ENCODE measurements at places on chromosomes 3 and 15.

DNA sequence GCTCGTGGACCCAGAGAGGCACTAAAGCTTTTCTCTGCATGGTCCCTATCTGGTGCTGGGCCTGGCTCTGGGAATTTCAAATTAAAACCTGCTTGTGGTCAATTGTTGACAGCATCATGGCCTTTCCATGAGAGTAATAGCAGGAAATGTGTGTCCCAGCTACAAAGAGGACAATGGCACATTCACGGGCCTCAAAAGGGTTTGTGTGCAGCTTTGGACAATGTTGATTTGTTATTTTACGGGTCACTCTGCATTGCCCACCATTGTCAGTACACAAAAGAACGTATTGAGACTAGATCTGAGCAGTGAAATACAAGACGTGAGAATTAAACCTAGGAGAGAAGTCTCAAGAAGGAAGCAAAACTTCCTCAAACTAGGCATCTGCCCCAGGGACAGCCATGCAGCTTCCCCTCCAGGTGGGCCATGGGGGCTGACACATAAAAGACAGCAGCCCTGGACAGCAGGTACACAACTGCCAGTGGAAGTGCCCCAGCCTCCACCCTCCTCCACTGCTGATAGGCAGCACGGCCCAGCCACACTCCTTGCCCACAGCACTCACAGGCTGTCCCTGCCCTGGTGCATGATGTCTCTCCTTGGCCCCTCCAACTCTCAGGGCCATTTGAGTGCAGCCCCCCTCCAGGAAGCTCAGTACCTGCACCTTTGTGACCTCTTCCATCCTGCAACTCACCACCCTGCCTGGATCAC lies 15.9 kb upstream of the LTF start:
- no peak for DNase-seq

GRCh38 chr3:50050361-50050760 lies 38.4 kb upstream of the RBM5 start:
- DNase-seq, result no peak

GRCh38 chr3:40313975-40314860 lies 4.7 kb downstream of the EIF1B start:
- DNase-seq, result no peak

- no peak for DNase-seq
Measured at GRCh38 chr3:188246905-188247304, 92.9 kb downstream of the LPP start.

GRCh38 chr15:101001056-101001455 lies 81.9 kb downstream of the LRRK1 start:
- DNase-seq, result no peak

DNA sequence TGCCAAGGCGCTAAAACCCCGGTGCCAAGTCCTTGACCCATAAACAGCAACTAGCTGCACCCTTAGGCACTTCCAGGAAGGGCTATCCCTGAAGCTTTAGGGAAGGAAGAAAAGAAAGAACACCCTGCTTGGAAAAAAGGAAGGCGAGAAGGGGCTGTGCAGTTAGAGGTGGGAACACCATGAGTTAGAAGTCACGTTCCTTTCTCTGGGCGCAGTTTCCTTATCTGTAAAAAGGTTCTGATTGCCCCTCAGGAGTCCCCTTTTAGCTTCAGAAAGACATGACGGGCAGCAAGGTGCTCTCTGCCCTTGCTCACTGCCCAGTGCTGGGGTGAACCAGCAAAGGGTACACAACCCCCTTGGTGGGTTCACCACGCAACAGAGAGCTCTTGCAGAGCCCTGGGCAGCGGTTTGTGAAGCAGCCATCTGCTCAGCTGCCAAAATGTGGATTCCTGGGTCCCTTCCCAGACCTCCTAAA lies 798 bp downstream of the GCHFR start:
- no peak for DNase-seq

GRCh38 chr3:175065497-175065896 lies 206.4 kb downstream of the NAALADL2 start:
- DNase-seq, result no peak

- no peak for DNase-seq
Measured at GRCh38 chr3:124258057-124258500, 266.2 kb upstream of the ROPN1 start.
